Frontal cortex (tissue), 4 donors: ENCODE measurements at places on chromosomes 1 and 21. TPM values are rescaled to one million over a fixed set of nuclear protein-coding genes. Genes with fewer than 3 reads are reported as not detected.

The RGSL1 gene
- 0.82 TPM for total RNA-seq

The OR6N2 gene
- not detected for total RNA-seq

DNA sequence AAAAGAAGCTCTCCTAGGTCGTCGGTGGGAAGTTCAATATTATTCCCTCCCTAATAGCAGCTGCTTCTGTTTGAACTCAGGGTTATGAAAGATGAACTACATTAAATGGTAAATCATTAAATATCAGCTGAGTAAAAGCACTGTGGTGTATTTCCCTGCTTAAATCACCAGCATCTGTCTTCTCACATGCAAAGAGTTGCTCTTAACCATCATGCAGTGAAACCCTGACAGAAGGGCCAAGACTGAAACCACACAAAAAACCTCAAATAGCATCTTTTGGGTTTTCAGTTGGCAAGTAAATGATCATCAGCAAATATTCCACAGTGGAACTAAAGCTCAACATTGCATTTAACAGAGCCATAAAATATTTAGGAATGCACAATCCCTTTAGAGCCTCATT is 380.0 kb upstream of the ADGRL2 start:
- no peak for DNase-seq

GRCh38 chr21:31159808-31160207 is 121.5 kb upstream of the KRTAP19-8 start:
- no peak for DNase-seq

DNA sequence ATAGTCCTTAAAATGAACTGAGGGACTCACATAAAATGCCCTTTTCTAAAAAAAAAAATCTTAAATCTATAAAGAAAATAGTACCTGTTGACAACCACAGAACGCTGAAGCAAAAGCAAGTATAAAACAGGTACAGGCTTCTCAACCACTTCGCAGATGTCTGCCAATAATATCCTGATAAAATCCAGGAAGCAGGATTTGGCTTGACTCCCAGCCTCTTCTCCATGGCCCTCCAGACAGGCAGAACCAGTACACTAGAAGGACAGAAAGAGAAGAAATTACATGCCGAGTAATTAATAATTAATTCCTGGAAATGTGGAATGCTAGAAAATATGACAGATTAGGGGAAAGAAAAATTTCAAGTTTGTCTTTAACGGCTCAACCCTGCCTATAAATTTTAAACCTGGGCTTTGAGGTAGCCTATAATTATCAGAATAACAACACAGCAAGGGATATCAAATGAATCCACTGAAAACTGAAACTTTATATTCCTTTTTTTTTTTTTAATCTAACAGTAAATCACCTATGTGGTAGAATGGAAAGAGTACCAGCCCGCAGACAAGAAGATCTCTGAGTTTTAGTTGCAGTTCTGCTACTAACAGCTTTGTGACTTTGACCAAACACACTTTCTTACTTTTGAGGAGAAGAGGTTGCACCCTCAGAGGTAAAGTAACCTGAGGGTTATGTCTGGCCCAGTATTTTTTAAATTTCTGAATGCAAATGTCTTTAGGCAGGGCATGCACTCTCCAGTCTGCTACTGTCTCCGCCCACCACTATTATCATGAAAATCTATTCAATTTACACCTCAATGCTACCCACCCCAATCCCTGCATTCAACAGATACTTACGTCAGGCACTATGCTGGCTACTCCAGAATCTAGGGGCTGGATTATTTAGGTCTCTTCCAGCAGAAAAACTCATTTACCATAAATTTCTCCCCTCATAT is 2.7 kb downstream of the KIAA0319L start:
- no peak for DNase-seq

The PPIAL4G gene
- total RNA-seq: 0.41 TPM
